ENCODE measurements at places on chromosomes 16 and 17.

- no peak for DNase-seq
These were observed 25.4 kb downstream of the YWHAE start for GRCh38 chr17:1374431-1375177.

DNA sequence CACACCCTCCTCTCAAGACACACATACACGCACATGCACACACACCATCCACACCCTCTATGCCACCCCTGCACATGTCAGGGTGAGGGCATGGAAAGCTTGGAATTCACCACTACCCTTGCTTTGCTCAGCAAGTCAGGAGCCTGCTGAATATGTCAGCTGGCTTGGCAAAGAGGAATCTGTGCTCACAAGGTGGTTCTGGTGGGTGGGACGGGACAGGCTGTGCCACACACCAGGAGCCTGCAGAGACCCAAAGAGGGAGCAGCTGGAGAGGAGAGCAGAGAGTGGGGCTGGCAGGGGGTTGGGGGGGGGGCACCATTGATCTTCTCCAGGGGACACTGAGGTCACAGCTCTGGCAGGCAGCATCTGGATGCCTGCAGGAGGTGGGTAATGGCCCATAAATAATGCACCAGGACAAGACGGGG is 48.7 kb upstream of the NDRG4 start:
- no peak for DNase-seq

DNA sequence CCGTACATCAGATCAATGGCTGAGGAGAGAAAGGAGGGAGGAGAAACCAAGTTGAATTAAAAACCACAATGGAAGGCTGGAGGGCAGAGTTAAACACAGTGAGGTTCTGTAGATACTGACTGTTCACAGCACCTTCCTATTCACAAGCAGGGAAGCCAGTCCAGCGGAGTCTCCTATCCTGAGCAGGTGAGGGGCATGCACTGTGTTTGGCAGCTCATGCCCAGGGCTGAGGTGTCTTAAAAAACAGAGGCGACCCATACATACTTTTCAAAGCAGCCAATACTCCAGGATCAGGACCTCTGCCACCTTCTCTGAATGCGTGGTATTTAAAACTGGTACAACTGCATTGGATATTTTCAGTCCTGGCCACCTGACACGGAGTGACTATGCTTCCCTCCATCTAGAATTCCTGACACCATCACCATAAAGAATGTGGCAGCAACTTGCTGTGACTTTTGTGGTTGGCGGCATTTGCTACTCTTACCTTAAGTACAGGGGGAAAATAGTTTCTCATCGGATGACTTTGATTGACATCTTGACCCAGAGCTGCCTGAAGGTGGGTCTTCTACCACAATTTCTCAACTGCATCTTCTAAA is 21.5 kb downstream of the USP22 start:
- no peak for DNase-seq

DNA sequence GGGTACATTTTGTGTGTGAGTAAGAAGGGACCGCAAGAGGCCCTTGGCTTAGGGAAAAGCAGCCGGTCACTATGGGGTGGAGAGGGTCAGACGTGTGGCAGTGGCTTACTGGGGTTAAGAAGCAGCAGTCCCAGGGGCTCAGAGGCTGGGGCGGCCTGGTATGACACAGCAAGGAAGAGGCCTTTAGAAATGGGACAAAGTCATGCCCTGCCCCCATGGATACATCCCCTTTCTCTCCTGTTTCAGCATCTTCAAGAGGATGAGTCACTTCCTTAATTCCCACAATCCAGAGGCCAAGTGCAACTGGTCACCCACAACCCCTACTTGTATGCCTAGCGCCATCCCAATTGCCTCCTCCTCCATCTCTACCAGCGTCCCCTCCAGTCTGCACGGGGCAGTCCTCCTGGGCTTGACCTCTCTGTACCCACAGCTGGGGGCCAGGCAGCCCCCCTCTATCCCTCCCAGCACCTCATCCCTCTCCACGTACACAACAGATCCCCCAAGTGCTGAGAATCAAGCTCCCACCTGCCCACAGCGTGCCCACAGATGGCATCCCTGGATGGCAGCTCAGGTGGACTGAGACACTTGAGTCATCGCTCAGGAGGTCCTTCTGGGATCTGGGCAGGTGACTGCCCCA is 6.9 kb upstream of the EFTUD2 start:
- no peak for DNase-seq

- DNase-seq = no peak
These were observed 65.8 kb downstream of the NKD1 start for GRCh38 chr16:50613964-50614474.

DNA sequence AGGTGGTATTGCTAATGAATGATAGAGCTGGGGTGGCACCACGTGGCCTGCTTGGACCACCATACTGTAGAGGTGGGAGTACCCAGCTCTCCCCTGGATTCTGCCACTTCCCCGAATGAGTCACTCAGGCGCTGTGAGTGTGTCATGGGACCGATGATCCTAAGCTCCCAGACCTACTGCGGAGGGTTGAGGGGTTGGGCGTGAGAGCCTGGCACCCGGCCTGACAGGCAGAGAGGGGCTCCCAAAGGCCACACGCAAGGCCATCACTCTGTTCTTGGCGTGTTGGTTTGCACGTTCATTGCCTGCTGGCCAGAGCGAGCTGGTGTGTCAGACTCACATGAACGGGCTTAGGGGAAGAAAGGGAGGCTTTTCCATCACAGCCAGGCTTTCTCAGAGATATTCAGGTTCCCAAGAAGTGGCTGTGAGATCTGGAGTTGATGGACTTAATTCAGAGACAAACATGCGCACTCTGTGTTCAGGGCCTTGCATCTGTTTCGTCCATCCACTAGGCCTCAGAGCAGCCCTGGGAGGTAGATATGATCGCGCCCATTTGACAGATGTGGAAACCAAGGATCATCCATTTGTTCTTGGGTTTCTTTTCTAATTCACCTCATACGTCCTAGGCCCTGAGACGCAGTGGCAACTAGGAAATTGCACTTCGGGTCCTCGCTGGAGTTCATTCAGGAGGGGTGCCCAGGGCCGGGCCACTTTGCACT is 41.4 kb downstream of the CMIP start:
- no peak for DNase-seq

- no peak for DNase-seq
These were observed 152.7 kb upstream of the ERCC4 start for GRCh38 chr16:13767215-13767614.

DNA sequence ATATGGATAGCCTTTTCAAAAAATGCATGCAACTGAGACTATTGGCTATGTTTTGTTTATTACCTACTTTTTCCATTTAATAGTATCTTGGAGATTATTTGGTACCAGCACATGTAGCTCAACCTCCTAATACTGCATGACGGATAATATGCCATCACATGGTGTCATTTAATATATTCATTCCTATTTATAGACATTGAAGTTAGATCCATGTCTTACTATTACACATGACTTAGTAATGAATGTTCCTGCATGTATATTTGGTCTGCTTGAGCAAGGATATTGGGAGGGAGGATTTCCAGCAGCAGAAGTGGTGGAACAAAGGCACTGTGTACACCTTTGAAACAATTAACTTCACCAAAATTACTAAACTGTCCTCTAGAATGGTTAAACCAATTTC is 561.3 kb downstream of the WWOX start:
- DNase-seq = no peak

DNA sequence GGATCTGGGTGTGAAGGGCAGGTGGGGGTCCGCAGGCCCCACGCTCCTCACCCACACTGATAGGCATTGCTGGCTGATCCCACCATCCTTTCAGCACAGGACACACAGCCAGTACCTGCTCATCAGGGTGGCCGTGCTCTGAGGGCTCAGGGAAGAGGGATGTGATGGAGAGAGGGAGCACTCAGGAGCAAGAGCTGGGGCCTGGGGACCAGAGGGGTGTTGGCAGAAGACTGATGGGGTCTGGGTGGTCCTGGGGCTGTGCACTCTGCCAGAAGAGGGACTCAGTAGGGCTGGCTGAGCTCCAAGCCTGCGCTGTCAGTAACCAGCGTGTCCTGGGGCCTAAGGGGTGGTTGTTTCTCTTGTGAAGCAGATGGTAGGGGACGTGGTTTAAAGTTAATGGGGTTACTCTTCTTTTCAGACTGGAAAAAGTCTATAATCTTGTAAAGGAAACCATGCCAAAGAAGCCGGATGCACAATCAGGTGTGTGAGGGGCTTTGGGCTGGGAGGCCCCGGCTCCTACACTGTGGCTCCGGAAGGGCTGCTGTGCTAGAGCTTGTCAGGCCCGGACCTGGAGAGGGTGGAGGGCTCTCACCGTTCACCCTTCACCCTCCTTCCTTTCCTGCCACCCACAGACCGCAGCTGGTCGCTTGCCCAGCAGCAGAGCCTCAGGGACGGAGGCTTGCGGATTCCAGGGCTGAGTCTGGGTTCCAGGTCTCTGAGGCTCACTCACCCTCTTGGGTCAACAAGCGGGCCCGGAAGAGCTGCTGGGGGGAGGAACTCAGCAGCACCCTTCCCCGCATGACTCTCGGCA is 27.8 kb downstream of the POLR3E start:
- no peak for DNase-seq

- DNase-seq = no peak
These were observed 26.3 kb downstream of the METTL22 start for GRCh38 chr16:8647721-8648318.

GRCh38 chr17:44269535-44270240 is 1.8 kb upstream of the SLC4A1 start:
- no peak for DNase-seq

GRCh38 chr16:29148867-29149272 is 164.0 kb downstream of the LAT start:
- peak; percentile 45 for DNase-seq

- DNase-seq = no peak
These were observed 28.0 kb downstream of the CUEDC1 start for GRCh38 chr17:57927048-57927723.

DNA sequence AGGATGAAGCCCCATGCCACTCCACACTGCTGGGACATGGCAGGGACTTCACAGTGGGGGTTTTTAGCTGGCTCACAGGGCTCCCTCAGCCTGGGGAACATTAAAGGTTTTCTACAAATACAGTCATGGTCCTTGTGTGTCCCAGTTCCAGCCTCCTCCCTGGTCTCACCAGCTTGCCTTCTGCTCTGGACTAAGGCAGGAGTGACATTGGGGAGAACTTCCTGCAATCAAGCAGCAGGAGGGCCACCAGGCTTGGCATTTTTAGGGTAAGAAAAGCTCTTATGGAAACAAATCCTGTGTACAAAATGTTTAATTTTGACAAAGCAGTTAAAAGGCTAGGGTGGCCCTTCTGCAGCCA is 1.9 kb downstream of the PARD6A start:
- no peak for DNase-seq

GRCh38 chr16:11076259-11077018 is 132.1 kb downstream of the CLEC16A start:
- DNase-seq = no peak

- no peak for DNase-seq
These were observed 2.0 kb upstream of the MAFG start for GRCh38 chr17:81929253-81930141.

DNA sequence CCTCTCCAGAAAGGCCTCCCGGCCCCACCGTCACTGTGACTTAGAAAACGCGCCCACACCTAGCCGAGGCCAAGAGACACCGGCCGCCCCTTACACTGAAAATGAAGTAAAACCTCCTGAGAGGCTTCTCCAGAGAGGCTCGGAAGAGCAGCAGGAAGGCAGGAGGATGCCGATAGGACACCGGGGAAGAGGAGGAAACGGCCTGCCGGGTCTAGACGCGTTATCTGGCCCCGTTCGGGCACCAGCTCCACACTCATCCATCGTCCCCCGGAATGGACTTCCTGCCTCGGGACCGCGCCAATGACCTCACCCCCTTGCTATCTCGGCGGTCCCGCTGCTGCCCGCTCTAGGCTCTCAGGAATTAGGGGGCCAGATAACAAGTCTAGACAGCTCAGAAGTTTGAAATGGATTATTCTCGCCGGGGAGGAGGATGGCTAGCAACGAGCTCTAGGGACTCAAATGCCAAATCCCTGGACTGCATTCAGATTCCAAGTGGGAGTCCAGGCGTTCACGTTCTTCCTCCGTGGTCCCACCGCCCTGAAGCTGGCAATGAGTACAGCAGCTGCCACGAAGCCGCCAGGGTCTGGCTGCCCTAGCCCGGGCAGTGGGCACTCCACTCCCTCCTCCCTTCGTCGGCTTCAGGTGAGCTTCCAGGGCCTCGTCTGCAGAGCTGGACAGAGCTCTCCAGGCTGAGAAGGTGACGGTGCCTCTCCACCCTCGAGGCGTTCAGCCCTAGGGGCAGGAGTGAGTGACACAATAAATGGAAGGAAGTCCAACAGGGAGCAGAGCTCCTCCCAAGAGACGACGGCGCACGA is 350.9 kb downstream of the FOXL1 start:
- no peak for DNase-seq

DNA sequence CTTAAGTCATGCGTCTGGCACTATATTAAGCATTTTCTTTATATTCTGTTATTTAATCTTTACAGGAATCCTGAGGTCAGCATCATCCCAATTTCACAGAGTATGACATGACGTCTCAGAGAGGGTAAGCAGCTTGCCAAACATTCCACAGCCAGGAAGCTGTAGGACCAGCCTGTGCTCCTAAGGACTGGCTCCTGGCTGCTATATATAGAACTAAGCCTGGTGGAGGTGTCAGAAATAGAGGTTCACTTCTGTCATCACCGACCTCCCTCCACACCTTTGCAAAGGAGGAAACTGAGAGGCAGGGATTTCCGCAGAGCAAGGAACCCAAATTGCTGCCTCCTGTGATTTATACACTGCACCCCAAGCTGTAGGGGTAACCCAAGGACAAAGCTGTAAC is 37.9 kb upstream of the NDRG4 start:
- DNase-seq = no peak

- DNase-seq = no peak
These were observed 33.5 kb downstream of the KANSL1 start for GRCh38 chr17:46159686-46160085.

GRCh38 chr17:72764632-72765041 is 327.9 kb downstream of the SLC39A11 start:
- DNase-seq = no peak

GRCh38 chr17:76757256-76757655 is 19.3 kb downstream of the MFSD11 start:
- DNase-seq = no peak

DNA sequence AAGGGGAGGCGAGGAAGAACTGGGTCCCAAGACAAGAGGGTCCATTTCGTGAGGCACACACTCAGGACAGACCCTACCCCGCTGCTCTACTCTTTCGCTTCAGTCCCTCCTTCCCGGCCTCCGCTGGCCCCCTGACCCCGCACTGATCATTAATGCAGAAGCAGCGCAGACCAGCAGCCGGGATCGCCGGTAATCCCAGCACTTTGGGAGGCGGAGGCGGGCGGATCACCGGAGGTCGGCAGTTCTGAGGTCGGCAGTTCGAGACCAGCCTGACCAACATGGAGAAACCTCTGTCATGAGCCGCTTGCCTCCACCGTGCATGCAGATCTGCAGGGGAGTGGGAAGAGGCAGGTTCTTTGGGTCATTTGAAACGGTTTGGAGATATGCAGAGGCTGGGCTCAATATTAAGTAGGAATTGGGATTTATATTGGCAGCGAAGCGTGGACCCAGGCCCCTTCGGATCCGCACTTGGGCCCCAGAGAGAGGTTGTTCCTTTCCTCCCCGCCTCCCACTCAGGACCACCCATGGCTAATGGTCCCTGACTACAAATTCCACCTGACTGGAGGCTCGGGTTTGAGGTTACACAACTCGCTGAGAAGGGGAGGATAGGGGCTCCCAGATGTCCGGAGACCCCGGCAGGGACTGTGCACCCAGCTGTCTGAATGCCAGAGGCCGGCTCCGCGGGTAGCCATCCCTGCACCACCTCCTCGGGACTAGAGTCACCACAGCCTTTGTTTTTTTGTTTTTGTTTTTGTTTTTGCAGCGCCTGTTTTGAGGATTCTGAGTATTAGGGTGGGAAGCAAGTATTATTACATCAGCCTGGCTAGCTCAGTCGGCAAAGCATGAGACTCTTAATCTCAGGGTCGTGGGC is 23.6 kb upstream of the OR1F1 start:
- DNase-seq = no peak
